ENCODE measurements at places on chromosomes 4 and X.

DNA sequence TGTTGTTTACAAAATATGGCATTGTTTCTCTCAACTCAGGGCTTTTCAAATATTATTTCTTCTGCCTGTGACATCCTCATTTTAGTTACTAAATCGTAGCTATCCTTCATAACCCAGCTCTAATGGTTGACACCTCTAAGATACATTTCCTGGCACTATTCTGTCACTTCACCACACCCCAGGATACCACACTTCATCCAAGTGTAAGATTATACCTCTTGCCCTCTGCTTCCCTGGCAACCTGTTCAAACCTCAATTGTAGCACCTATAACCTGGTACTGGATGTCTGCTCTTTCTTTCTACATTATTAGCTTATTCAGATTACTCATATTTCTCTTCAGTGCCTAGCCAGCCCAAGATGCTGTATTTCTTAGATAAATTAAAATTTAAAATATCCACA, 175.7 kb upstream of the SPIN4 start:
- DNase-seq: no peak

DNA sequence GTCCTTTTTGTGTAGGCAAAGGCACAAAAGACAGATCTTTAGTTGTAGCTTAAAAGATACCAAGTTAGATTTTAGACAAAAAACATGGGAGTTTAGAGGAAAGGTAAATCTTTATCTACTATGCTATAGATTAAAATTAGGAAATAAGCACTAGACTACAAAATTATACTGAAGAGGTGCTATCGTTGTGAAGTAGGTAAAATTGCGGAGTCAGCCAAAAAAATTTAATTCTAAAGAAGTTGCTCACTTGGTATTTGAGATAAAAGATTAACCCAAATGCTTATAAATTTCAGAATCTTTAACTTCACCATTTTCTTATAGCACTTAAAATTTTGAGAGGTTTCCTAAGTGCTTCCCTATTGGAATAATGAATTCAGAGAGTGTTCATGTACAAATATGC, 604.1 kb downstream of the GRXCR1 start:
- DNase-seq: no peak

GRCh38 chrX:118455013-118455412, 40.6 kb upstream of the DOCK11 start:
- no peak for DNase-seq

DNA sequence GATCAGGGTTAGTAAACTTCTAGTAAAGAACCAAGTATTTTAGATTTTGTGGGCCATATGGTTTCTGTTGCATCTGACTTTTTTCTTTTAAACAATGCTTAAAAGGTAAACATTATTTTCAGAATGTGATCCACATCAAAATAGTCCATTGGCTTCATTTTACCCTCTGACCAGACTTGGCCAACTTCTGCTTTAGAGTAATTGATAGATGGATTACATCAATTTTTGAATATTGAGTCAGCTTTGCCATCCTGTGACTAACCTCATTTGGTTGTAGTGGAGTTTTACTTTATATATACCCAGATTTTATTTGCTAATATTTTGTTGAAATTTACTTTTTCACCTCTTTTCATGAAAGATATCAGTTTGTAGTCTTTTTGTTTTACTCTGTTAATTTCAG, 559.8 kb downstream of the TLL1 start:
- no peak for DNase-seq

- no peak for DNase-seq
Measured at GRCh38 chr4:165874072-165874790, 1.2 kb downstream of the TLL1 start.

- DNase-seq: peak; percentile 29
Measured at GRCh38 chrX:112826023-112826422, 14.6 kb downstream of the AMOT start.

Measured in AG08395 (cell line).